Breast epithelium (tissue), 4 donors: ENCODE measurements at places on chromosomes 2 and 18. TPM values are rescaled to one million over a fixed set of nuclear protein-coding genes. Genes with fewer than 3 reads are reported as not detected.

GPR39 gene
- 10.4 TPM for total RNA-seq

CHCHD5 gene
- total RNA-seq: 19.0 TPM

IMMT gene
- 48.2 TPM for total RNA-seq

FABP1 gene
- 20.0 TPM for total RNA-seq

XDH gene
- total RNA-seq: 1.3 TPM

SULT1C2 gene
- 1.9 TPM for total RNA-seq

HK2 gene
- 39.2 TPM for total RNA-seq

ABCB11 gene
- 0.66 TPM for total RNA-seq

GRCh38 chr2:230991598-230991997, 4.3 kb upstream of the SPATA3 start:
- H3K36me3 ChIP-seq: no peaks in the 10 kb centered on the region
- H3K4me1 ChIP-seq: no peaks in the 10 kb centered on the region
- no peak overlapping the region for H3K4me3 ChIP-seq
- H3K27ac ChIP-seq: no peak overlapping the region
- no peaks in the 10 kb centered on the region for H3K27me3 ChIP-seq

- H3K4me1 ChIP-seq: no peaks in the 10 kb centered on the region
- no peaks in the 10 kb centered on the region for H3K36me3 ChIP-seq
- no peak for DNase-seq
- H3K4me3 ChIP-seq: peak overlapping the region; percentile 54
- H3K27ac ChIP-seq: no peak overlapping the region
Observed at GRCh38 chr2:176124110-176124946, 1.8 kb downstream of the HOXD9 start.

- H3K4me3 ChIP-seq: no peak overlapping the region
- no peak overlapping the region for H3K27ac ChIP-seq
- no peak for DNase-seq
- H3K4me1 ChIP-seq: no peaks in the 10 kb centered on the region
- no peaks in the 10 kb centered on the region for H3K27me3 ChIP-seq
Observed at GRCh38 chr2:235539773-235540172, 45.9 kb downstream of the AGAP1 start.

GRCh38 chr18:63240531-63241316, 78.8 kb downstream of the BCL2 start:
- peak overlapping the region; percentile 71 for H3K27ac ChIP-seq
- no peak overlapping the region for H3K4me3 ChIP-seq
- no peaks in the 10 kb centered on the region for H3K36me3 ChIP-seq
- peaks cover 15% of the 10 kb centered on the region for H3K4me1 ChIP-seq
- DNase-seq: no peak

DNA sequence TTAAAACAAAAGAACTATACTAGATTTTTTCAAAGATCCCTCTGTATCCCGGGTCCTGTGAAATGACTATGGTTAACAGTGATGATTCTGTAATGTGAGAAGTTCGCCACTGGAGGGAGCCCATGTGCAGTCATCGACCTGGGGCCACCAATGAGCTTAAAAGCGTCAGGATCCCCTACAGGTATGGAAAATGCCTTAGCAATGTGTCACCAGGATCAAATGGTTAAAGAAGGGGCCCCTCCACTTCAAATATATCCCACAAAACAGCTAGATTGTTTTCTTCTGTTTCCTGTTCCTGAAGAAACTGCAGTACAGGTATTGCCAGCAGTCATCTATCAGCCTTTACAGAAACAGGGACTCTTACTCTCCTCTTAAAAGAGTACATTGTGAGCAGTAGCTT, 15.3 kb downstream of the CHRNA1 start:
- no peaks in the 10 kb centered on the region for H3K36me3 ChIP-seq
- H3K27me3 ChIP-seq: no peaks in the 10 kb centered on the region
- peak; percentile 31 for DNase-seq
- H3K4me1 ChIP-seq: no peaks in the 10 kb centered on the region
- no peak overlapping the region for H3K27ac ChIP-seq

DNA sequence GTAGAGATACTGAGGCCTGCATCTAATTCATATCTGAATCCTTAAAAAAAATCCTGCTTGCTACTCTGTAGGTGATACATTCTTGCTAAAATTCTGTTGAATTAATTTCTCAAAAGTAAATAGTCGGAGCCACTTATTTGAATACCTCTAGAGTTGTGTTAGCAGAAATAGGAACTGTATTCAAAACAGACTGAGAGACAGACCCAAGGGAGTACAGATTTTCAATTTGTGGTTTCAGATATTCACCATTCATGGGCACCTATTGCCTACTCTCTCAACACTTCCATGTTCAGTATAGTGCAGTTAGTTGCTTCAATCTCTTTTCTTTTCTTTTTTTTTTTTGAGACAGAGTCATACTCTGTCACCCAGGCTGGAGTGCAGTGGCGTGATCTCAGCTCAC, 46.6 kb upstream of the CTLA4 start:
- no peak for DNase-seq
- H3K4me1 ChIP-seq: no peaks in the 10 kb centered on the region
- no peaks in the 10 kb centered on the region for H3K27me3 ChIP-seq

- no peaks in the 10 kb centered on the region for H3K4me1 ChIP-seq
- DNase-seq: no peak
- H3K36me3 ChIP-seq: no peaks in the 10 kb centered on the region
- H3K27me3 ChIP-seq: no peaks in the 10 kb centered on the region
Observed at GRCh38 chr2:46073540-46074046, 223.6 kb upstream of the EPAS1 start.

DNA sequence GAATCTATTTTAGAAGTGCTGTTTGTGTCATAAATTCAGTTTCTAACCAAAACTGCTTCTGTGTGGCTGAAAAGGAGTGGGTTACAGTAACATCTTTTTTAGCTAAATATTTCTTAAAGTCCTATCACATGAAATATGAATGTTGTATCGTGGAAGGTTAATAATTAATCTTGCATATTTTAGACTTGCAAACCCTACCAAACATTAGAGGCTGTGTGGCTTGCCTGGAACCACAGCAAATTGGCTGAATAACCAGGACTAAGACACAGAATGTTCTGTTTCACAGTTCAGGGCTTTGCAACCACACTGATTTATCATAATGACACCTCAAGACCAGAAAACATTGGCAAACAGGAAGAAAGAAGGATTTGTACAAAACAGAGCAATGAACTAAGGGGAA, 208.9 kb upstream of the CNTNAP5 start:
- no peaks in the 10 kb centered on the region for H3K27me3 ChIP-seq
- H3K4me3 ChIP-seq: no peak overlapping the region
- H3K36me3 ChIP-seq: no peaks in the 10 kb centered on the region
- H3K27ac ChIP-seq: no peak overlapping the region
- no peak for DNase-seq
- H3K4me1 ChIP-seq: no peaks in the 10 kb centered on the region

DNA sequence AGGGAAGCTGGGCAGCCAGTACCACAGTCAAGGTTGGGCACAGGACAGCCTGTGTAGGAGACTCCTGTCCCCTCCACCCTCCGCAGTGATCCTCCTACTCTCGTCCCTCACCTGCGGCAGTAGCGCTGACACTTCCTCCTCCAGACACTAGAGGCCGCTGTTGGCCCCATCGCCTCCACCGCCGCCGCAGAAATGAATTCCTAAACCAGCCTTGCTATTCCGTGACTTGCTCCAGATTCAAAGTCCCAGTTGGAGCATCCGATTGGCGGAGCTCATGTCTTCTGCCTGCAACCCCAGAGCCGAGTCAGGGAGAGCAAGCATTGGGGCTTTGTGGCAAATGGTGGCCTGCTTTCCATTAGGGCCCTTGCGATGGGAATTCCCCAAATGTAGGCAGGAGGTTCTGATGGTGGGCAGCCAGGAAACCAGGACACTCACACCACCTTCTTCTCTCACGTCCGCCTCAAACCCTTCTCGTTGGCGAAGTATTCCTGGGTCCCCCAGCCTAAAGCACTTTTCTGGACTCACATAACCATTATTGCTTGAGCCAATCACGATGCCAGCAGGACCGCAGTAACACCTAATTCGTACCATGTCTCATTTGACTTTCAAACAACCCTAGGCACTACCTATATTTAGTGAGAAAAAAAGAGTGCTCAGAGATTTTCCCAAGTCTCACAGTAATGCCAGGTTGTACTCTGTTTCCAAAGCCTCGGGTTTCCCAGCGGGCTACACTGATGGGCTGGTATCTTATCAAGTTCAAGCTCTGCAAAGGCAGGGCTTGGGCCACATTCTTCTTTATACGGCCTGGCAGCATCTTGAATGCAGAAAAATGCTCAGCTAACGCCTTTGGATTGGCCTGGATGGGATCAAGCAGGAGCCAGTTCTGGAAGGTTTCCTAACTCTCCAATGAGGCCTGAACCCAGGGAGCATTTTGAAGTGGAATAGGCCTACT, 1.2 kb upstream of the DNAJB2 start:
- DNase-seq: peak; percentile 87
- no peaks in the 10 kb centered on the region for H3K36me3 ChIP-seq
- no peaks in the 10 kb centered on the region for H3K27me3 ChIP-seq
- H3K4me1 ChIP-seq: peaks cover 16% of the 10 kb centered on the region

- peak overlapping the region; percentile 96 for H3K27ac ChIP-seq
- H3K4me3 ChIP-seq: no peak overlapping the region
- H3K27me3 ChIP-seq: no peaks in the 10 kb centered on the region
Observed at GRCh38 chr2:202149155-202149762, 76.2 kb downstream of the KIAA2012 start.

- H3K36me3 ChIP-seq: no peaks in the 10 kb centered on the region
- H3K27me3 ChIP-seq: no peaks in the 10 kb centered on the region
- DNase-seq: no peak
- no peak overlapping the region for H3K27ac ChIP-seq
Observed at GRCh38 chr2:156562124-156562523, 125.9 kb downstream of the GPD2 start.

- no peak overlapping the region for H3K27ac ChIP-seq
- H3K36me3 ChIP-seq: no peaks in the 10 kb centered on the region
- DNase-seq: no peak
- no peaks in the 10 kb centered on the region for H3K4me1 ChIP-seq
- H3K27me3 ChIP-seq: no peaks in the 10 kb centered on the region
Observed at GRCh38 chr2:208686665-208687064, 280.1 kb downstream of the PTH2R start.

DNA sequence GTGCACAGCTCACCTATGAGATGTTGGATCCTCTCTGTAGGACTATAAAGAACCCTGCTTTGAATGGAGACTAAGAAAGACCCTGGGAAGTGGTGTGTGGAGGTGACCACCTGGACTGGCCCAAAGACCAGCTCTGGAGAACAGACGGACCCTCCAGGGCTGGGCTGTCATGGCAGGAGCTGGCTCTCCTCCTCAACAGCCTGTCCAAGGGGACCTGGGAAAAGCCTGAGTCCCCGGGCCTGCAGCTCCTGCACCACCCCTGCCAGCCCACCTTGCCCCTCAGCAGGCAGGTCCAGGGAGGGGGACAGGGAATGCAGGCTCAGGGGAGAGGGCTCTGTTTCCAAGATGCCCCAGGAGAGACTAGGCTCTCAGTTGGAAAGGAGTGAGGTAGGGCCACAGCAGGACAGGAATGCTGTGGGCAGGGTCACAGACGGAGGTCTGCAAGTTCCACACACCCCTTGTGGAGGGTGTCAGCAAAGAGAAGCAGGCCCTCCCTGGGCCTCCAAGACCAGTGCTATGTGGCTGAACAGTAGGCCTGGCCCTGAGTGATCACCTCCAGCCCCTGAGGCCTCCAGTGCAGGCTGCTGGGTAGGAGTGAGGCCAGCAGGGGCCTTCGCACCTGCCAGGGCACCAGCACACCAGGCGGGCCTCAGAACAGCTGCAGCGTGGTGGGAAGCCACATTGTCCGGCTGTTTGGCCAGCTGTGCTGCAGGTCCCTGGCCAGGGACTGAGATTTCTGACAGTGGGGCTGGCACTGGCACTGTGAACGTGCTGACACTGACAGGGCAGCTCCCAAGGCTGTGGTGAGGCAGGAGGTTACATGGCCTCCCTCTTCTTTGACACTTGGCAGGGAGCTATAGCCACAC, 86.4 kb upstream of the OTOS start:
- DNase-seq: peak; percentile 10
- no peak overlapping the region for H3K27ac ChIP-seq
- no peaks in the 10 kb centered on the region for H3K36me3 ChIP-seq
- peaks cover 7% of the 10 kb centered on the region for H3K27me3 ChIP-seq
- H3K4me3 ChIP-seq: no peak overlapping the region

- no peak overlapping the region for H3K27ac ChIP-seq
- H3K36me3 ChIP-seq: no peaks in the 10 kb centered on the region
- no peak for DNase-seq
Observed at GRCh38 chr2:118130385-118130784, 42.1 kb downstream of the INSIG2 start.

DNA sequence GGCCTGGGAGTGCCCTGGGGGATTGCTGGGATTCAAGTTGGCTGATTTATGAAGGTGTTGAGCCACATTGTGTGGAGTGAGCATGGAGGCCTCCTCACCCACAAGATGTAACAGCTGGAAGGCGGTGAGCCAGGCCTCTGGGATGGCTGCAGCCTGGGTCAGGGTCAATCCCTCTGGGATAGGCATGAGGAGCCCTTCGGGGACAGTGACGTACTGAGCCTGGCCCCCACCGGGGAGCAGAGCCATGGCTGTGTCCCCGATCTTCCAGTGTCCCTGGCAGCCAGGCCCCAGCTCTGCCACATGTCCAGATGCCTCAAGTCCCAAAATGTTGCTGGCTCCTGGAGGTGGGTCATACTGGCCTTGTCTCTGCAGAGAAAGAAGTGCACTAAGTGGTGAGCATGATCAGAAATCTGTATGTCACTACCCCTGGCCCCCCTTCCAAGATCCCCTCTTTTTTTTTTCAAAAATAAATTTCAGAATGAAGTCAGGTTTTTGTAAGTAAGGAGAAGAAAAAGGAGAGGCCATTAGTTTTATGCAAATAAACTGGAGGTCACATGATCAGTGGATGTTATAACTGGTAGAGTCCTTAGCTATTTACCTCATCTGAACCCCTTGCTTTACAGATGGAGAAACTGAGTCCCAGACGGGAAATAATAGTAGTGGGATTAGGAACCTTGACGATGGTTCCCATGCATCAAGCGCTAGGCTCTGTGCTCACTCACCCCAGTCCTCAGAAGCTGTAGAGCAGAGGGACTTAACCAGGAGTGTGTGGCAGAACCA, 1.7 kb downstream of the TP53I3 start:
- H3K27me3 ChIP-seq: no peaks in the 10 kb centered on the region
- no peak for DNase-seq
- H3K4me3 ChIP-seq: peak overlapping the region; percentile 71
- peaks cover 5% of the 10 kb centered on the region for H3K4me1 ChIP-seq
- H3K36me3 ChIP-seq: no peaks in the 10 kb centered on the region

DNA sequence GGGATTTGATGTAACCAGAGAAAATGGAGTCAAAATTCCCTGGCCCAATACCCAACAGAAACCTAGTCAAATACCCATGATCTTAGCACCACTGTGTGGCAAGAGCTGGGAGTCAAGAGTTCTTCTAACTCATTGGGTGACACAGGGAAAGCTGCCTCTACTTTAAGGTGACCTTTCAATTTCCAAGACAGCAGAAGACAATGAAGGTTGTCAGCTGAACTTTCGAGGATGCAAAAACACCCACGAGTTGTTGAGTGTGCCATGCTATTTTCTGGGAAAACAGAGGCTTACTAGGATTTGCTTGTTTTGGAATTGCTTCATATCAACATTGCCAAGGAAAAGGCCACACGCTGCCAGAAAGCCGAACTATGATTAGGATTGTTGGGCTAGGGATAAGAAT, 61.6 kb upstream of the CYRIA start:
- H3K4me1 ChIP-seq: no peaks in the 10 kb centered on the region
- no peak overlapping the region for H3K4me3 ChIP-seq
- no peak for DNase-seq
- H3K27me3 ChIP-seq: no peaks in the 10 kb centered on the region
- no peaks in the 10 kb centered on the region for H3K36me3 ChIP-seq

- DNase-seq: peak; percentile 37
- no peaks in the 10 kb centered on the region for H3K36me3 ChIP-seq
- H3K4me1 ChIP-seq: peaks cover 6% of the 10 kb centered on the region
- no peak overlapping the region for H3K4me3 ChIP-seq
- peak overlapping the region; percentile 70 for H3K27ac ChIP-seq
- no peaks in the 10 kb centered on the region for H3K27me3 ChIP-seq
Observed at GRCh38 chr2:16319551-16320121, 346.0 kb downstream of the CYRIA start.
